Pancreas (tissue), 10 donors: ENCODE measurements at places on chromosomes 4 and X. TPM values are rescaled to one million over a fixed set of nuclear protein-coding genes. Genes with fewer than 3 reads are reported as not detected.

TMEM154 gene
- polyA plus RNA-seq = 0.15 TPM

GPR119 gene
- not detected for polyA plus RNA-seq

DCAF8L2 gene
- not detected for polyA plus RNA-seq

DNA sequence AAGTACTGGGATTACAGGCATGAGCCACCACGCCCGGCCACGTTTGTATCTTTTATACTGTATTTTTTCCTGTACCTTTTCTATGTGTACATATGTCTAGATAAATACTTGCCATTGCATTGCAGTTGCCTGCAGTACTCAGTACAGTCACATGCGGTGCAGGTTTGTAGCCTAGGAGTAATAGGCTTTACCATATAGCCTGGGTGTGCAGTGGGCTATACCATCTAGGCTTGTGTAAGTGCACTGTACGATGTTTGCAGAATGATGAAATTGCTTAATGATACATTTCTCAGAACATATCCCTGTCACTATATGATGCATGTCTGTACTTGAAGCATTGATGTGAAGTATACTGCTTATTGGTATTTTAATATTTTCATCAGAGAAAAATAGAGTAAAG lies 115.4 kb upstream of the PUDP start:
- H3K27me3 ChIP-seq = no peaks in the 10 kb centered on the region
- no peak overlapping the region for H3K27ac ChIP-seq
- H3K4me3 ChIP-seq = no peak overlapping the region
- no peaks in the 10 kb centered on the region for H3K4me1 ChIP-seq
- no peak for DNase-seq
